Mesendoderm (in vitro differentiated cells): ENCODE measurements at places on chromosomes 4 and X.

DNA sequence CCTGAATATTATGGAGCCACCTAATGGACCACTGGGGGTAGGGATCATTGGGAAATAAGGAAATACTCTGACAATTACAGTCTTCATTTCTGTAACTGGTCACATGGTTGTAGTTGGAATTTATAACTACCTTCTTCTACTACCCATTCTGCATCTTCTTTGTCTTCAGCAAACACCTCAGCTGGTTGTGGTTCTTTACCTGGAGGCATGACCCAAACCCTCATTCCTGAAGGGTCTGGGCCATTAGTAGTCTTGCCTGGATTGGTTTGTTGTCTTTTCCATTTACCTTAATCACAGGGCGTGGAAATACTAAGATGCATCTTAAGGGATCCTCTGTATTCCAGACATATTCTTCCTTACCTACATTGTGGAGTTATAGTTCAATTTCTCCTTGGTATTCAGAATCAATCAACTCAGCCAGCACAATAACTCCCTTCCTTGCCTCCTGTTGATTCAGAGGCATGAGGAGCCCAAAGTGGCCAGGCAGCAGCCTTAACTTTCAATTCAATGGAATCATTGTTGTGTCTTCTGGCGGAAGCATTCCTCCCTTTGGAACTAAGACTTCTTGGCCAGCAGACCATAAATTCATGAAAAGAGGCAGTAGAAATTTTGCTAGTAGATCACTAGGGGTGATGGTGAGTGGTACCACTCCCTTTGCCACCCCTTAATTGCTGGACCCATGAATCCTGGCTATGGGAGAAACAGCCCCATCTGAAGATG lies 75.7 kb upstream of the RAP2C start:
- DNase-seq, result no peak

DNA sequence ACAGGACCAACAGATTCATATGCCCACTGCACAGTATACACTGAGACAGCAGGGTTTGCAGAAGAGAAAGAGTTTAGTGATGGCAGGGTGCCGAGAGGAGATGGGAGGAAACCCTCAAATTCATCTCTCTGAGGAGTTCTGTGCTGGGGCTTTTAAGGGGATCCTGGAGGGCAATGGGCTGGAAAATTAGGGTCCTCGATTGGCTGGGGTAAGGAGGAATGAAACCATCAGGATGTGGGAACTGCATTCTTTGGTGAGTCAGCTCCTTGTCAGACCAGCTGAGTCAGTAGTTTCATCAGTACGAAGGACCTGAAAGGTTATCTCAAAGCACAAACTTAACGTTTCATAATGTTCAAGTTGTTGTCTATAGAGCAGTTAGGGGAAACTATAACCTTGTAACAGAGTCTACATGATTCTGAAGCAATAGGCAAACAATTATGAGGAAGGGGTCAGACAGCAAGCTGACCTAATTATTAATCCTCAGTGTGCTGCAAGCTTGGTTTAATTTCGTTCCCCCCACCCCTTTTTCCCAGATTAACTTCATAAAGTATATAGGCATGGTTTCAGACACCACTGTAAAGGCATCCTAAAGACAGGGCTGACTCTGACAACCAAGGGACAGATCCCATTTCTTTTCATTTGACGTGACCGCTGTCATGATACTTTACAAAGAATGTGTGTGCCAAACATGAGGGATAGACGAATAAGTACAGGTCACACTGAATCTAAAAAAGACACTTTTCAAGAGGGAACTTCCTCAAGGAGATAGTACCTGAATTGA lies 1.5 kb upstream of the MSMO1 start:
- DNase-seq, result peak; percentile 76

GRCh38 chr4:105061731-105062130 lies 84.9 kb upstream of the TET2 start:
- DNase-seq, result no peak

GRCh38 chr4:123343400-123344041 lies 53.1 kb upstream of the SPRY1 start:
- no peak for DNase-seq

- DNase-seq, result no peak
These were observed 171.5 kb upstream of the FRG1 start for GRCh38 chr4:189769131-189769530.

DNA sequence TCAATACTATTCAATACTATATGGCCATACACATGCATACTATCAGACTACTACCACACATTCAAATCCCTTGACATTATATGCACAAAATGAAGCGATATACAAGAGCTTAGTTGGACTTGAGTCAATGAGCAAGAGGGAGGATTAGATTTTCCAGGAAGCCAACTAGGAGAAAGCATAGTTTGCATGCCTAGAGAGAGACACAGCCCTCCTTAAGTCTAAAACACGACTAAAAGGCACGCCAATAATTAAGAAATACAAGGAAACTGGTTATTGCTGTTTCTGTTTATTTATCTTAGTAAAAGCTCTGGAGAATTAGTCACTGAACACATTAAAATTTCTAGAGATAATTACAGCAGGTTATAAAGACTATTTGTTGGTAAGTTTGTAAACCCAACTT lies 21.8 kb downstream of the MBNL3 start:
- DNase-seq, result no peak

DNA sequence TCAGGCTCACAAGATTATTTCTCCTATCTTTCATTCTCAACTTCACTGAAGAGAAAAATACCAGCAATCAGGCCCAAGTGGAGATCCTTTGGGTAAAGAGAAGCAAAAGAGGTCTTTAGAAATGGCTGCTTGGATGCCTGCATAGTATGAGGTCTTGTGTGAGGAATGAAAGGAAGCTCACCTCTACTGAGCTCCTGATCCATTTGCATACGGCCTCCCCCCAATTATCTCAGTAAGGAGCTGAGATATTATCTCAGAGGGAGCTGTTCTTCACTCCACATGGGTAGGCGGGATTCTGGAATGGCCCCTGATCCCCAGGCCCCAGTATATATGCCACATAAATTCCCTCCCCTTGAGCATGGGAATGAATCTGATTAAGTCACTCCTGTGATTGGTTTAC lies 75.8 kb downstream of the EVC2 start:
- peak; percentile 90 for DNase-seq

GRCh38 chrX:129025376-129025775 lies 497.9 kb downstream of the SMARCA1 start:
- peak; percentile 36 for DNase-seq

- no peak for DNase-seq
These were observed 28.9 kb downstream of the TMPRSS11E start for GRCh38 chr4:68476191-68476590.
